ENCODE measurements at places on chromosomes 5 and 9.

GRCh38 chr5:161263191-161263590, 283.3 kb downstream of the GABRB2 start:
- DNase-seq = peak; percentile 29

DNA sequence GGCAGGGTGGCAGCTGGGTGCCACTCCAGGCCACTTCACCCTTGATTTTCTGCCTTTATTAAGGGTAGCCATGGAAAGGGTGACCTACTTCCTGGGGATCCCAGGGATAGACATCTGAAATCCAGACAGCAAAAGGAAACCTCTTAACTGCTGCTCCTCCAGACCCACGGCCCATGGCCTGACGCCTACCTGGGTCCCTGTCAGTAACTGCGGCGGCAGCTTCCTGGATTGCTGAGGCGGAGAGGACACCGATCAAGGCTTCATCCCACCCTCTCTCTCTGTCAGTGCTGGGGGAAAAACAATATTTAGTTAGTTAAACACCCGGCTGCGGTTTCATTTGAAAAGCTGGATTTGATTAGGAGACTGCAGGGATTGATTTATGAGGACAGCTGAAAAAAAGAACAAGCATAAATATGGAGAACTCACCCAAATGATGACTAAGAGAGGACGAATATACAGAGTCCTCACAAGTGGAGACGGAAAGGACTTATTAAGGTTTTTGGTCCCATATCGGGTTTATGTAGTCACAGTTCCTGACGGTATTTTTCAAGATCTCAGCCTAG, 158.7 kb upstream of the KLF4 start:
- no peak for DNase-seq

DNA sequence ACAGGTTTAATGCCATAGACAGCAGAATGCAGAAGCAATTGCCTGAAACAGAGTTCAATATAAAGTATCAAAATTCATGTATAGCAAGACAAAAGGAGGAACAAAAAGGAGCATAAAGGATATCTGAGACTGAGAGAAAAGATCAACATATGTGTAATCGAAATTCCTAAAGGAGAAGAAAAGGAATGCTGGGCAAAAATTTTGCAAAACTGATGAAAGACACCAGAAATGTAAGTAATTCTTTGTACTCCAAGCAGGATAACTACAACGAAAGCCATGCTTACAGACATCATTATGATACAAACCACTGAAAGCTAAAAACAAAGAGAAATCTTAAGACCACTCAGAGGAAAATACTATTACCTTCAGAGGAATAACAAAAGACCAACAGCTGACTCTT, 72.8 kb upstream of the MTAP start:
- DNase-seq = no peak

- no peak for DNase-seq
Observed at GRCh38 chr9:131296460-131296859, 6.9 kb downstream of the PLPP7 start.

DNA sequence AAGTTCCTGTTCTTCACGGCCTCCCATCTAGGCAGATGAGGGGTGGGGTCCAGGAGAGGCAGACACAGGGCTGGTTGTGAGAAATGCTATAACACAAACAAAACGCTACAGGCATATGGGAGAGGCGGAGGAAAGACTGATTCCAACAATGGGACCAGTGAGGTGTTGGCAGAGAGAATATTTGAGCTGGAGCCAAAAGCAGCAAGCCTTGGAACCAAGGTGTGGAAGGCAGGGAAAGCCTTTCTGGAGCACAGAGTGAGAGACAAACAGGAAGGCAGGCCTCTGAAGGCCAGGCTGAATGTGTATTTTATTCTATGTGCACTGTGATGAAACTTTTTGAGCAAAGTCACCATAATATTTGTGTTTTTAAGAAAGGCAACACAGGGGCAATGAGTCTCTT, 2.9 kb downstream of the ATPSCKMT start:
- DNase-seq = no peak

DNA sequence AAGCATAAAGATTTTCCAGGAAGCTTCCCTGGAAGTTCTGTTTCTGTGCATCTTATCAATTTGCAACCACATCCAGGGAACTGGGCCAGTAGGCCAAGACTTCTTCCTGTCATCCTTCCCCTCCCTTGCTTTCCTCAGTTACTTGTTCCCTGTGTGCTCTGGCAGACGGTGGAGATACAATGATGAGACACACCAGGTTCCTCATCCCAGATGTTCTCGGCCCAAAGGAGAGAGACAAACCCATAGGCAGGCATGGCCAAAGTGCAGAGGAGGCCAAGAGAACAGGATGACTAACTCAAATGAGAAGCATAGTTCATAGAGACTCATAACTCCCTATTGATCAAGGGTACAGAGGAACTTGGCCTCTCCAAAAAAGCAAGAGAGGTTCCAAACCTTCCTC, 652.6 kb downstream of the CCDC171 start:
- DNase-seq = no peak

All from right lung (tissue), 10 donors.